Right atrium auricular region (tissue), 2 donors: ENCODE measurements at places on chromosomes 2 and 18. TPM values are rescaled to one million over a fixed set of nuclear protein-coding genes. Genes with fewer than 3 reads are reported as not detected.

The LRP2 gene
- 14.8 TPM for total RNA-seq

The ABI2 gene
- 52.0 TPM for total RNA-seq

The PLCL1 gene
- total RNA-seq, result 26.8 TPM

The PCGF1 gene
- 19.0 TPM for total RNA-seq

The SERPINB11 gene
- not detected for total RNA-seq

The C1GALT1C1L gene
- total RNA-seq, result 0.98 TPM

The SAG gene
- total RNA-seq, result not detected

The OR6B2 gene
- total RNA-seq, result not detected

The SERPINB4 gene
- total RNA-seq, result not detected

The DUSP19 gene
- 15.3 TPM for total RNA-seq

The RAB17 gene
- total RNA-seq, result 4.5 TPM

The FARSB gene
- total RNA-seq, result 13.7 TPM

The TRABD2A gene
- total RNA-seq, result 1.7 TPM

The FOXI3 gene
- not detected for total RNA-seq

The C1QL2 gene
- not detected for total RNA-seq

The TNFAIP6 gene
- 2.8 TPM for total RNA-seq

The LYPD6 gene
- 1.2 TPM for total RNA-seq

The DAPL1 gene
- not detected for total RNA-seq

The DSG3 gene
- not detected for total RNA-seq

The INHBB gene
- total RNA-seq, result 0.74 TPM

The VWC2L gene
- not detected for total RNA-seq

The SNED1 gene
- 9.9 TPM for total RNA-seq

The KCNE4 gene
- 3.4 TPM for total RNA-seq

The TEX51 gene
- total RNA-seq, result not detected

The TLK1 gene
- total RNA-seq, result 21.0 TPM

The TCF7L1 gene
- total RNA-seq, result 3.1 TPM

The LRATD1 gene
- 10.5 TPM for total RNA-seq

The SS18 gene
- 47.7 TPM for total RNA-seq

The ZNF804A gene
- total RNA-seq, result not detected

The COL4A4 gene
- 10.0 TPM for total RNA-seq

The POTEC gene
- not detected for total RNA-seq
